ENCODE measurements at places on chromosomes 2 and 18.

DNA sequence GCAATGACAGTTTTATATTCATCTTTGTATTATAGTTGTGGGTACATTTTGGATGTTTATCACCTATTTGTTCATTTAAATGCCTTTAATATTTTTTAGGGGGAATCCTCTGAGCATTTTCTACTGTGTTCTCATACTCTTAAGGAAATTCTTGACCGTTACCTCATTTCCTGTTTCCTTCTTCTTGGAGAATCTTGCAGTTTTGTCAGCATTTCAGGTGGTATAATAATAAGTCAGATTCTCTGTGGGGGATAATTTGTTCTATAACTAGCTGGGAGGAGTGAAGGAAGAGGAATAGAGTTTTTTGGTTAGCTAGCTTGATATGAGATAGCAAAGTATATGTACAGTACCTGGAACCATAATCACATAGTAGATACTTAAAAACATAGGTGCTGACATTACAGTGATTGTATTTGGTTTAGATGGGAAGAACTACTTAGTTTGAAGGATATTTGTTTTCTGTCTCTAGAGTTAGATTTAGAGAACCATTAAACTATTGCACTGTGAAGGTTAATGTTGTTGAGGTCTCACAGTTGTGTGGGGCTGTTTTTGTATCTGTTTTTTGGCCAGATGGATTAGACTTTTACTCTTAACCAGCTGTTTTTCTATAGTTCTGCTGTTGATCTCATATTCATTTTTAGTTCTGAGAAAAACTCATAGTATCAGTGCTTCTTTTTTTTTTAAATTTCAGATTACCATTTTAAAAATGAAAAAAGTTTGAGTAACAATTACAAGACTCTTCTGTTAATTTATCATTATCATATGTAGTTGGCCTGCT, 14.2 kb downstream of the MTX2 start:
- DNase-seq: no peak

GRCh38 chr2:94999431-94999883, 26.1 kb upstream of the MAL start:
- no peak for DNase-seq

- DNase-seq: no peak
Observed at GRCh38 chr18:12721495-12722275, 18.8 kb downstream of the PSMG2 start.

- no peak for DNase-seq
Observed at GRCh38 chr2:111057045-111057444, 63.7 kb upstream of the BCL2L11 start.

GRCh38 chr2:238728330-238729260, 119.3 kb upstream of the TWIST2 start:
- no peak for DNase-seq

DNA sequence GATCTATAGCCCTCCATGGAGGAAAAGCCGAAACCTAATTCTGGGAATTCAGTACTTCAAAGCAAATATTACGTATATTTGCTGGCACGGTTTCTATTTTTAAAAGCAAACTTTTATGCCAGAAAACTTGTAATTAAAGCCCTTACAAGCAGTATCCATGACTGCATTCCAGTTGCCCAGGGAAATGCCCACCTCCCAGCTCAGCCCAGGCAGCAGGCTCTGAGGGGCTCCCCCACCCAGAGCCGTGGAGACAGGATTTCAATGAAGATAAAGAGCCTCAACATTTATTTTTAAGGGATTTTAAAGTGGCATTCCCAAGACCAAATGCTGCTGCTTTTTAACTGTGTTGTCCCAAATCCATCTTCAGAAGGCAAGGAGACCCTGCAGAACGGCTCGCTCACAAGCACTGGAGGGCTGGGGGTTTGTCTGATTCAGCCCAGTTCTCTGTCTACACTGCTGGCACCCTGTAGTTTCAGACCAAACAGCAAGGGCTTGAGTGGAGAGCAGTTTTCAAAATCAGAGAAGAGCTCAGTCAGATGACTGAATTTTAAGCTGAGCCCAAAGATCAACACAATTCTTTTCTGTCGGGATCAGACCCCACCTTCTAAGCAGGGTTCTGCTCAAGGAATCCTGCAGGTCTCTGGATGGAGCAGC, 105.1 kb downstream of the KCNF1 start:
- no peak for DNase-seq

- DNase-seq: no peak
Observed at GRCh38 chr2:120396861-120397811, 51.2 kb downstream of the INHBB start.

- no peak for DNase-seq
Observed at GRCh38 chr2:198916548-198917080, 541.1 kb downstream of the SATB2 start.

DNA sequence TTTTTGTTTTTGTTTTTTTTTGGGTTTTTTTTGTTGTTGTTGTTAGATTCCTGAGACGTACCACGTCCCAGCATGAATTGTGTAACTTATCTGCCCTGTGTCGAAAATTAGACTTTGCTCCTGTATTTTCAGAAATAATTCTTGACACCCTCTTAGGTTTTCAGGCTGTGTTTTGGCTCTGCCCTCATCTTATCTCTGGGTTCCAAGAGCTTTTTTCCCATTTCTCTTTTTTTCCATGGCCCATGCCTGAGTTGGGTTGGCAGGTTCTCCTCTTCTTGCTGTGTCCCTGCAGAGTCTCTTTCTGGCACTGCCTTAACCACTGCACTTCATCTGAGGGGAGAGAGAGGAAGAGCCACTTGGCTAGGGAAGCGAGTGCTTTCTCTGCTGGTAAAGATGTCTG, 42.4 kb downstream of the CTIF start:
- DNase-seq: no peak

DNA sequence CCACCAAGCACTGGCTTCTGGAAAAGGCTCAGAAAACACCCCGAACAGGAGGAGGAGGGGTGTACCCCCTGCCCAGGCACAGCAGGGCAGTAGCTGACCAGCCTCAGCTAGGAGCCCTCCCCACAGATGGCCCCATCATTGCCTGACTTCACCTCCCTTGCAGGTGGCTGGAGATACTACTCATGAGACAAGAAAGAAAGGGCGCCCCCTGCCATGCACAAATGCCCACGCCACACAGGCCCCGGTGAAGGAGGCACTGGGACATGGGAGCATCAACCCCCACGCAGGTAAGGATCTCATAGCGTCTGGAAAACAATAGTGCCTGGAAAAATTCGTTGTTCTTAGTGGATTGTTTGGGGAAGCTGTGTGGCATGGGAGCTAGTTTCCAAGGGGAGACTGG, 240.6 kb downstream of the TFCP2L1 start:
- DNase-seq: no peak

Data from activated naive CD4-positive, alpha-beta T cell (primary cell).